Immature natural killer cell (primary cell): ENCODE measurements at places on chromosomes 6 and 20.

- no peak for DNase-seq
Measured at GRCh38 chr6:163813979-163814493, 399.5 kb downstream of the QKI start.

DNA sequence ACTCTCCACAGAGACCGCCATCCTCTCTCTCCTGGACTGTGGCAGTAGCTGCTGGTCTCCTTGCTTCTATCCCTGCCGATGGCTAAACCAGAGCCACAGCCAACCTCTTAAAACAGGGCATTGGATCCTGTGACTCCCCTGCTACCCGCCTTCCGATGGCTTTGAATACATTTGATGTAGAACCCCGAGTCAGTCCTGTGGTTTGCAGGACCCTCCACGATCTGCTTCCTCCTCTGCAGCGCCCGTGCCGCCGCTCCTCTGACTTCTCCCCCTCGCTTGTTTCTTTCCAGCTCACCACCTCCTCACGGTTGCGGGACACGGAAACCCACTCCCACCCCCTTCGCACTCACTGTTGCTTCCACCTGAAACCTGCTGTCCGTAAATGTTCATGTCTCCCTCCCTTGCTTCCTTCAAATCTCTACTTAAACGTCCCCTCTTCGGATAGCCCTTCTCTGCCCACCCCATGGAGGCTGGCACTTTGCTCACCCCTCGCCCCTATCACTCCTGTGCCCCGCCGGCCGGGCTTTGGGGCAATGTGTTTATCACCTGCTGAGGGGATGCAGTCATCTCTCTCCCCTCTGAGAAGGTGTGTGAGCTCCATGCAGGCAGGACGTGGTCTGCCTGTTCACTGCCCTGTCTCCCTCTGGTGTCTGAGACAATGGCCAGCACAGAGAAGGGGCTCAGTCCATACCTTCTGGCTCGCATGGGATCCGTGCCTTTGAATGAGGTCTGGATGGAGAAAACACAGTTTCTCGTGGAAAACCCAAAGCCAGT lies 67.8 kb downstream of the GFOD1 start:
- no peak for DNase-seq

GRCh38 chr6:119454714-119455113 lies 105.2 kb upstream of the MAN1A1 start:
- no peak for DNase-seq

GRCh38 chr6:146883640-146884531 lies 285.1 kb downstream of the ADGB start:
- DNase-seq, result no peak

GRCh38 chr6:50663806-50664205 lies 49.5 kb upstream of the TFAP2D start:
- no peak for DNase-seq

- DNase-seq, result no peak
Measured at GRCh38 chr6:164528539-164528938, 780.9 kb downstream of the C6orf118 start.

DNA sequence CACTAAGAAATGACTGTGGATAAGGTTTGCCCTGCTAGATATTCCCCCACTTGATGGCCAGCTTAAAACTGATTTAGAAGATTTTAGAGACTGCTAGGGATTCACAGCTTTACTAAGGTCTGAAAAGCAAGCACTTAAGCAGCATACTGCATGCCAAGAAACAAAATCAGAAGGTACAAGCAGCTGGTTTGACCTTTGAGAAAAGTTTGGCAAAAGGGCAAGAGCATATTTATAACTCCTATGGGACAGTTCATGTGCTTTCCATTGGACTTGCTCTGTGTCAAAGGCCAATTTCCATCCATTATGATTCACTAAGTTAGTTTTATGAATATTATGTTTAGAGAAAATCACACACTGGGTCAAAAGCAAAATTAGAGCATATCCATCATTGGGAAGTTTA lies 402.8 kb downstream of the PKHD1 start:
- no peak for DNase-seq

- DNase-seq, result no peak
Measured at GRCh38 chr6:107787589-107787960, 36.5 kb downstream of the SCML4 start.

DNA sequence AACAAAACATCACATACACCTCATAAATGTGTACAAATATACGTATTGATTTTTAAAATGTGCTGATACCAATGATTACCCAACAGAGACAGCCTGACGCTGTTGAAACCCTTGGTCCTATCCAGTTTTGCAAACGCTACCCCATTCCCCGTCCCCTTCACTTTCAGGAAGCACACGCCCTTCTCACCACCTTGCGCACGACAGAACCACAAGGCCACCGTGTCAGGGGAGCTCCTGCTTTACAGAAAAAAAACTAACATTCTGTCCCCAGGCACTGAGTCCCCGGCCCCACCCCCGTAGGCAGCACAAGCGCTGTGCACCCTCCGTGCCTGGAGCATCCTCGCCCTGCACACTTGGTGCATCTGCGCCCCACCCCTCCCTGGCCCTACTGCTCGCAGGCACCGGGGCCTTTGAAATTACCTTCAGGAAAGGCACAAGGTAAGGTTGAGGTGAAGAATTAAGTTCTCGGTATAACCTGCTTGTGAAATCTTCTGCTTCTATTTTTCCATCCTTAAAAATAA lies 58.5 kb downstream of the TAF4 start:
- DNase-seq, result peak; percentile 71

DNA sequence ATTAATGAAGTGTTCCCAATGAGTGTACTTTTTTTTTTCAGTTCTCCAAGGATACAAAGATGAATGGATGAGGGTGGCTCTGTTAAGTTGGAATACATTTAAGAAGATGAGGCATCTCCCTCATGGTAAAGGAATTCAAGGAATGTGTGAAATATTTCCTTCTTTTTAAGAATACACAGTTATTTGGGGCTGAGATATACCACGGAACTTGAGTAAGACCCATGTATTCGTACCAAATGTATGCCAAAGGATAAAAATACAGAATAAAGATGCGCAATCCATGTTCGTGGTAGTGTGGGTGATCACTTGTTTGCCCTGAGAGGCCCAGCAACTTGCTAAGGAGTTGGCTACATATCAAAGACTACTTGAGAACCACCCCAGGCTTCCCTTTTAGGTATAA lies 164.2 kb upstream of the TCF21 start:
- DNase-seq, result no peak

- DNase-seq, result no peak
Measured at GRCh38 chr6:124770784-124771183, 191.5 kb upstream of the RNF217 start.

- no peak for DNase-seq
Measured at GRCh38 chr6:89111933-89112332, 5.9 kb downstream of the SRSF12 start.

DNA sequence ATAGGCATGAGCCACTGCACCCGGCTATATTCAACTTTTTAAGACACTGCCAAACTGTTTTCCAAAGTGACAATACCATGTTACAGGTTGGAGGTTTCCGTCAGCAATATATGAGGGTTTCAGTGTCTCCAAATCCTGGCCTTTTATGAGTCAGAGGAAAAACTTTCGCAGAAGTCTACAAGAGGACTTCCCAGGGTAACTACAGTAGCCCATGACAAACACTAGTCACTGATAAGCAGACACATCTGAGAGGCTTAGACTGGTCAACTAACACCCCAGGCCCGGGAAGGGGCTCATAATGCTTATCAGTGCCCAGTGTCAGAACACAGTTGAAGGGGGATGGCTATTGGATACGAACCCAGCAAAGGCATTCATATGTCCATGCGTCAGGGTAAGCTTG lies 85.4 kb downstream of the SOX4 start:
- DNase-seq, result no peak

DNA sequence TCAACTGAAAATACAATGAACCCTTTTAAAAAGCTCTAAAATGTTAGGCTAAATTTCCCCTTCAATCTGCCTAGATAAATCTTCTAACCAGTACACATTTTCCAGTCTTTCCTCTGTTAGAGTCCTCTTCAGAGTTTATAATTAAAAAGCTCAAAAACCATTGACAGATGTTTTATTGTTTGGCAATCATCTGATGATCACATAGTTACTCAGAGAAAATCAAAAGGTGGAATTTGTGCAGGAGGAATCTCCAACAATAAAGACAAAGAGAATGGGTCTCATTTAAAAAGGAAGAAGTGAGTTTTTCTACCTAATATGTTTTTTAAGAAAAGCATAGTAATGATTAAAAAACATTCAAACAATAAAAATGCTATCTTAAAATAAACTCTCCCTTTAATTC lies 3.1 kb downstream of the TRAPPC3L start:
- DNase-seq, result no peak
